ENCODE measurements at places on chromosomes 7 and 10. TPM values are rescaled to one million over a fixed set of nuclear protein-coding genes. Genes with fewer than 3 reads are reported as not detected.

Gene FAM237B
- total RNA-seq, result not detected

Gene LIPM
- total RNA-seq, result not detected

Gene BET1
- total RNA-seq, result 21.1 TPM

Gene C10orf53
- not detected for total RNA-seq
